ENCODE measurements at places on chromosomes 2 and 18.

- no peak for DNase-seq
Observed at GRCh38 chr18:27546991-27547390, 361.9 kb upstream of the CHST9 start.

DNA sequence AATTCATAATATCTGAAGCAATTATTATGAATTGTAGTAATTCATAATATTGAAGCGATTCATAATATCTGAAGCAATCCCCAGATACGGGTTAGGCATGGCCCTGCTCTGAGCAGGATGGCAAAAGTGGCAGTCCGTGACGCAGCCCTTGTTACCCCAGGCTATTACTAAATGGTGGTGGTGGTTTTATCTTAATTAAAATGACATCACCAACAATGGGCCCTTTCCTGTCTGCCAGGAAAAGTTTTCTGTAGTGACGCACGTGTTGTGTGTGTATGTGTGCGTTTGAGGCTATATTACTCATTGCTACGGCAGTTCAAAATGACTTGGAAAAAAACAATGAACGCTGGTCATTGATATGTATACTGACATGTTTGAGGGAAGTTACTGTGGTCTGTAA is 10.6 kb upstream of the MOCOS start:
- no peak for DNase-seq

- DNase-seq: peak; percentile 53
Observed at GRCh38 chr18:9613550-9614400, 584 bp downstream of the PPP4R1 start.

DNA sequence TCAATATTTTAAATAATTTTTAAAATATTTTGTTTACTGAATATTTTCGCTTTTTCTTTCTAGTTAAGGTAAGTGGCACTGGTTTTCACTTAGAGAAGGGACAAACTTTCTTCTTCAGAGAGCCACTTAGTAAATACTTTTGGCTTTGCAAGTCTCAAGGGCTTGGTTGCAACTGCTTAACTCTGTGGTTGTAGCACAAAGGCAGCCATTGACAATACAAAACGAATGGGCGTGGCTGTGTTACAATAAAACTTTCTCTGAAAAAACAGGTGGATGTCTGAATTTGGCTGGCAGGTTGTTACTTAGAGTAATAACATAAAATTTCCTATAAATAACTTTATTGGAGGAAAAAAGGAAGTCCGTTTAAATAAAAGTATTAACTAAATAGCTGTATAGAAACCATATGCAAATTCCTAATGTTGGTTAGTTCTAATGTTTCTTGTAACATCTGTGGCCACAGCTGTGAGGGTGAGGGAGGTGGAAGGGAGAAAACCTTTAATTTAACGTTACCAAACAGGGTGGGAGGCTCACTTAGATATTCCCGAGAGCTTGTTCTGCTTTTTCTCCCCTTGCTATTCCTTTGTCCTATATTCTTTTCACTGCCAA is 62.4 kb upstream of the TNP1 start:
- DNase-seq: no peak

DNA sequence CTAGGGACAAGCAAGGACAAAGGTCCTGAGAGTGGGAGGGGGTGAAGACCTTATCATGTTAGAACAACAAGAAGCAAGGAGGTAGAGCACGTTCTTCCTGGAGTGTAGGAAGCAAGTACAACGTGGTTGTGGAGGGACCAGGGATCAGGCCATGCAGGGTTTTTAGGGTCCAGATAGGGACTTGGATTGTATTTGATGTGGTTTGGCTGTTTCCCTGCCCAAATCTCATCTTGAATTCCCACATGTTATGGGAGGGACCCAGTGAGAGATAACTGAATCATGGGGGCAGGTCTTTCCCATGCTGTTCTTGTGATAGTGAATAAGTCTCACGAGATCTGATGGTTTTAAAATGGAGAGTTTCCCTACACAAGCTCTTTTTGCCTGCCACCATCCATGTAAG is 53.2 kb downstream of the ICA1L start:
- no peak for DNase-seq
